ENCODE measurements at places on chromosomes 16 and 17.

DNA sequence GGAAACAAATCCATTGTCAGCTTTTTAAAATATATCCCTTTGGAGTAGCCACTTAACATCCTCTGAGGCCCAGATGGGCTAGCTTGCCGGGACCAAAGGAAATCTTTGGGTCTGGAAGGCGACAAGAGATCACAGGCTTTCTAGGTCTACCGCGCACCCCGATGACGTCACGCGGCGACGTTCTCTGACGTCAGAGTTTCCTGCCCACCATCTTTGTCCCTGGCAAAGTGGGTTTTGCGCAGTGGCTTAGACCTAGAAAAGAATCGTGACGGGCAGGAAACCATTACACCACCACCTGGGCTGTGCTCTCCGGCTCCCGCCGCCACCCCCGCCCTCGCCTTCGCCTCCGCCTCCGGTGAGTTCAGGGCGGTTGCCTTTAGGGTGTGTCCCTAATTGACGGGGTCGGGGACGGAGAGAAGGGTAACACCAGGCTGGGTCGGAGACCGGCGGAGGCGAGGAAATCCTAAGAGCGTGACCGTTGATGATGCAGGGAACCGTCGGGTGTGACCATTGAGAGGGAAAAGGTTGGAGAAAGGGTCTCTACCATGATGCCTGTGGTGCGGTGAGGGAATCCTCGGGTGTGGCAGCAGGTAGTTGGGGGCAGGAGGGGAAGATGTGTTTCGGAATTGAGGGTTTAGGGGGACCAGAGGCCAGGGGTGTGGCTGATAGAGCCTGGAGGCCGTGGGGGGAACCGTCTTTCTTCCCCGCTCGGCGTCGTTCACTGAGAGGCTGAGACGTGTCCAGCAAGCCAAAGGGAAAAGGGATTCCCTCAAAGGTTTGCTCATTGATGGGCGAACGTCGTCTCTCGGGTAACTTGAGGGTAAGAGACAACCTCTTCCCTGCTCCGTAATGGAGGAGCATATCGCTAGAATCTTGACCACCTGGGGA, at the start of gene AP2B1:
Gene AP2B1, plus strand, starts transcription at position 249 of the 888 bp plus-strand sequence. CDS start 6,709 bp downstream, outside the sequence.
- peak within 1 kb of the TSS; percentile 96 for H3K27ac ChIP-seq
- H3K27me3 ChIP-seq = no peaks in the 10 kb centered on the region
- peaks cover 5% of the 10 kb centered on the region for H3K4me1 ChIP-seq
- peak; percentile 96 for DNase-seq
- peak within 1 kb of the TSS; percentile 77 for H3K4me3 ChIP-seq

DNA sequence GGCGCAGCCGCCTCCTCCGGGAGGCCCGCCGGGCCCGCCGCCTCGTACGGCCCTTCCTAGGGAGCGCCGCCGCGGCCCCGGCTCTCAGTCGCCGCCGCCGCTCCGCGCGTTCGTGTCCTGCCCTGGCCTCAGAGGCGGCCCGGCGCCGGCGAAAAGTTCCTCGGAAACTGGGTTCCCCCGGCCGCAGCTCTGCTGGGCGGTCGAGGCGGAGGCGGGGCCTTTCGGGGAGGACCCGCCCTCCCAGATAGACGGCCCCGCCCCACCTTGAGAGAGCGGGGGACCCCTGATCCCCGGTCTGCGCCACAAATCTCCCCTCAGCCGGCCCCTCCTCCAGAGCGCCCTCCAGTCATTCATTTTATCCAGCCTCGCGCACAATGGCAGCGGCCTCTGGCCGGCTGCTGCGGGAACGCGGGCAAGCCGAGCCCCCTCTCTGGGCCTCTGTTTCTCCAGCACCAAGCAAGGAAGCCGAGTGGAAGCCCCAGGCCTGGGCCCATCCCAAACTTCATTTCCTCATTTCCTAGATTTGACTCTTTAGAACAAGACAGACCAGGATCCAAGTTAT, at the start of gene SREBF1:
Gene SREBF1, minus strand, starts transcription at position 169 of the 562 bp plus-strand sequence. CDS start 169 bp downstream, outside the sequence.
- peak; percentile 73 for DNase-seq
- no peaks in the 10 kb centered on the region for H3K27me3 ChIP-seq
- H3K4me1 ChIP-seq = peaks cover 31% of the 10 kb centered on the region
- H3K27ac ChIP-seq = peak within 1 kb of the TSS; percentile 99

DNA sequence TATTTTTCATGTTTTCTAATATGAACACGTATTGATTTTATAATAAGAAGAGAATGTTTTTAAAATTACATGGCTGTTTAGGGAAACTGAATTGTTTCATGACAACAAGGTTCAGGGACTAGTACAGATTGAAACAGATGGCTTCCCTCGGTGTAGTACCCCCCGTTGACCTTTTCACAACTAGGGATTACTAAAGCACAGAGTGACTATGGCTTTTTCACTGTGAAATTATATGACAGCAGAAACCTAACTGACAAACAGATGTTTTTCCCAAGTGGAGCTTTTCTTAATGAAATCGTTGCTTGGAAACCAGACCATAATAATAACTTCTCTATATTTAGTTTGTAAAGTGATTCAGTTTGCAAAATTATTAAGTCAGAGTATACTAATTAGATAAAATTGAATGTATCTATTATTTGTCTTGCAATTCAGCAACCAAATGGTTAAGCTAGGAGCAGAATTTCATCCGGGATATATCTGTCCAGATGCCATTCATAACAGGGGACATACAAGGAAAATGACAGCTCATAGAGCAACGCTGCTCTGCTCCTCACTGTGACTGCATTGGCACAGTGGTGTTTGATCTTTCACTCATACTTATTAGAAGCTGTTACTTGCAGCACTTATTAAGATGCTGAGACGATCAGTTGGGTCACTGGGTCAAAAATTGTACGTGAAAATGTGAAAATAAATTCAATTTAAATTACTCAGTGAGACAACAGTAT, 111.7 kb downstream of the TANGO6 start:
- no peak overlapping the region for H3K4me3 ChIP-seq
- no peaks in the 10 kb centered on the region for H3K27me3 ChIP-seq
- no peak overlapping the region for H3K27ac ChIP-seq

- no peaks in the 10 kb centered on the region for H3K4me1 ChIP-seq
- DNase-seq = no peak
- no peak overlapping the region for H3K4me3 ChIP-seq
- no peak overlapping the region for H3K27ac ChIP-seq
- no peaks in the 10 kb centered on the region for H3K36me3 ChIP-seq
These were observed 21.7 kb upstream of the VWA3A start for GRCh38 chr16:22070361-22071330.

GRCh38 chr16:72240466-72240865, 68.5 kb upstream of the PMFBP1 start:
- H3K4me1 ChIP-seq = no peaks in the 10 kb centered on the region
- H3K36me3 ChIP-seq = no peaks in the 10 kb centered on the region
- H3K27me3 ChIP-seq = no peaks in the 10 kb centered on the region
- DNase-seq = no peak
- H3K4me3 ChIP-seq = no peak overlapping the region
